ENCODE measurements at places on chromosomes 2 and 18.

DNA sequence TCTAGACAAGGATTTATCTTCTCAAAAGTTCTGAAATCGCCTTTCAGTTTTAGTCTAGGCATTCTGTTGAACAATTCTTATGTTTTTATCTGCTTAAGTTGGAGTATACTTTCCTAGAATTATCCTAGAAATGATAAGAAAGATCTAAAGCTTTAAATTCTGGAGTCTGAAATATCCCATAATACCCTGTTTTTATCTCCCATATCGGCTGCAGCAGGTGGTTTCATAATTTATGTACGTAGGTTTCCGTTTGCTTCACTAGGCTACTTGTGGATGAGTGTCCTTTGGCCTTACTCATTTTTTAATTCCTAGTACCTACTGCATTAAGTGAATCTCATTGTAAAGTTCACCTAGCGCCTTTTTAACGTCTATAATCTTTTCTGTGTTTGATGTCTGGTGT is 58.5 kb upstream of the MGAT5 start:
- no peak for DNase-seq

DNA sequence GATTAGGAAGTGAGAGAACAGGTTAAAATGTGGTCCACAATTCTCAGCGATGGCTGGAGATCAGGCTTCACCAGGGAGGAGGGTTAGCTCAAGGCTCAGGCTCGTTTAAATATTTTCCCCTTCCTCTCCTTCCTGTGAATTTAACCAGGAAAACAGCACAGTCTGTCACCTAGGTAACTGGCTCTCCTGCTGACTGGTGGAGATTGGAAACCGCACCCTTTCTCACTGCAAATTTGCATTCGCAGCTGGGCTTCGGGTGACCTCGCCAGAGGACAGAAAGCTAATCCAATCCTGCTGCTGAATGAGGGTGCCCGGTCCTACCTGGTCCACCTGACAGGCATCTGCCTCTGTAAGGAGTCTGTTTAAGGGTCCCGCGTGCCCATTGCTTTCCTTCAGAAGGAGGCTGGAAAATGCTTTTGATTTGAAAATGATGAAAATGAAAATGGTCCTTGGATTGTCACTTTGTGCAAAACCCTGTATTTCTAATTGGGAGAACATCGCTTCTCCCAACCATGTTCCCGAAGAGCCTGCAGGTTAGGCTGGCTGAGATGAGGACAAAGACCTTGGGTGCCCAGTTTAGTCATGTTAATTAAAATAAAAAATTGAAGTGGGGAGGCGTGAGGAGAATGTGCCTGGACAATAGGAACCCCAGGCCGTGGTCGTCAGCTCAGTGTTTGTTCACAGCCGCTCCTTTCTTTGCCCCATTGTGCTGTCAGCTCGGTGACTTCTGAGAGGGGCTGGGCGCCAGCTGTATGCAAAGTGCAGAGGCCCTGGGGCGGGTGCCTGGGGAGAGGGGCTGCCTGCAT is 43.4 kb upstream of the MTCL1 start:
- DNase-seq = no peak

DNA sequence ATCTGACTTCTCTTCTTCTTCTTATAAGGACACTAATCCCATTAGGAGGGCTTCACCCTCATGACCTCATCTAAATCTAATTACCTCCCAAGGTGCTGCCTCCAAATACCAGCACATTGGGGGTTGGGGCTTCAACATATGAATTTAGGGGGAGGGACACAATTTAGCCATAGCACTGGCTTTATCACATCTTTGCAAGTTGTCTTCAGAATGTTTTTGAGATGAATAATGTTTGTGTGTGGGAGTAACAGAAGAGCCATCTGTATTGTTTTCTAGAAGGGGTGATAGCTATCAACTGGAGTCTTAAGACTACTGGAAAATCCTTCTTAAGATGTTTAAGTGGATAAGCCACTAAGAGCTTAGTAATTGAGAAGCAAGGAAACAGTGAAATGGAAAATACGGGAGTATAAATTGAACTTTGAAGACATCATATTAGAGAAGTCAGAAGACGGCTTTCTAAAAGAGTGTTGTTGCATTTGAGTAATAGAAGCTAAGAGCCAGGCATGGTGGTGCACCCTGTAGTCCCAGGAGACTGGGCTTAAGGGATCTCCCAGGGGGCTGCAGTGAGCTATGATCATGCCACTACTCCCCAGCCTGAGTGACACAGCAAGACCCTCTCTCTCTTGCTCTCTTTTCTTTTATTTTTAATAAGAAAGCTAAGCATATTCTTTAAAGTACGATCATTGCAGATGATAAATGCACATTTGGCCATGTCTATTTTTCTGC is 32.6 kb upstream of the B3GNT2 start:
- no peak for DNase-seq

DNA sequence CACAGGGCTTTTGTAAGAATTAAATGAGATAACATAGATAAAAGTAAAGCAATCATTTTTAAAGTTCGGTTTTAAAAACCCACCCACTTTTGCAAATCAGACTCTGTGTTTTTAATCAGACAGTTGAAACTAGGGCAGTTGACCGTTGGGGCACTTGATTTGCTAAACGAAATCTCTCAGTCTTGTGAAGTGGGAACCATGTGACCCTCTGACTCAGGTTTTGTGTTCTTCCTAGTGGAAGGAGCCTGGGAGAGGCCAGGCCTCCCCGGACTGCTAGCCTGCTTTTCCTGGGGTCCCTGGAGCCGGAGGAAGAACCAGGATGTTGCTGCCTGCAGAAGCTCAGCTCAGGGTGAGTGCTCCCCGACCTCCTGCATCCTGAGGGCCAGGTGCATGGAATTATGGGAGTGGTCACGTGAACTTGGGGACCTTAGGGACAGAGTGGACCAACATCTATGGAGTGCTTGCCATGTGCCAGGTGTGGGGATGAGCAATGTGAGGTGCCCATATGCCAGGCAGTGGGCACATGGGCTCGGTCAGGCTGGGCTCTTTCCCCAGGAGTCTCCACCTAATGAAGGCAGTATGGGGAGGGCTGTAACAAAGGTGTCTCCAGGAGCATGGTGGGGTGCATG is 3.9 kb downstream of the C2orf72 start:
- no peak for DNase-seq

- no peak for DNase-seq
Measured at GRCh38 chr2:232230560-232230959, 148.0 kb upstream of the ALPP start.

- DNase-seq = no peak
Measured at GRCh38 chr2:84989422-84989821, 18.5 kb downstream of the KCMF1 start.

GRCh38 chr2:100268986-100269385 is 53.3 kb downstream of the LONRF2 start:
- no peak for DNase-seq

- DNase-seq = no peak
Measured at GRCh38 chr18:13500227-13500865, 226.0 kb downstream of the FAM210A start.

DNA sequence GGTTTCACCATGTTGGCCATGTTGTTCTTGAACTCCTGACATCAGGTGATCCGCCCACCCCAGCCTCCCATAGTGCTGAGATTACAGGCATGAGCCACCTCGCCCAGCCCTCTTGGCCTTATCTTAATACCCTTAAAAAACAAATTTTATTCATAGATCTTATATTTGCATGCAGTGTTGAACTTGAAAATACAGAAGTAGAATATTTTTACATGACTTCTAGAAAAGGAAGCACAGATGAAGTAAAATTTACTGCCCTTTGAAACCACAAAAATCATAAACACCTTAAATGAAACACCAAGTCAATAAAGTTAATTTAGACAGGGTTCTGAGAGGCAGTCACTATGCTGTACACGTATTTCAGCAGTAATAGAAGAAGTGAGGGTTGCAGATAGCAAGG is 145.7 kb downstream of the CERS6 start:
- no peak for DNase-seq

All from stimulated activated CD4-positive, alpha-beta T cell treated with anti-CD3 and anti-CD28 coated beads, Interleukin-15, amount 100 ng/mL, for 48 hours (primary cell).